ENCODE measurements at places on chromosomes 1 and 21.

DNA sequence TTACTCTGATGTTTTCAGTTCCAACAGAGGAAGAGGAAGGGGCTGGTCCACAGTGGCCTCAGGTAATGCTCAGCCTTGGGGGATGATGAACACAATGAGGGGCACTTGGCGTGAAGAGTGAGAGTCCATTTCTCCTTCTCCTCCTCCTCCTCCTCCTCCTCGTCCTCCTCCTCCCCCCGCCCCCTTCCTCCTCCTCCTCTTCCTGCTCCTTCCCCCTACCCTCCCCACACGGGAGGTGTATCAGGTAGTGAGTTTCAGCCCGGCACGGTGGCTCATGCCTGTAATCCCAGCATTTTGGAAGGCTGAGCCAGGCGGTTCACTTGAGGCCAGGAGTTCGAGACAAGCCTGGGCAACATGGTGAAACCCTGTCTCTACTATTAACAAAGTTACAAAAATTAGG lies 17.3 kb upstream of the GPR157 start:
- no peak for DNase-seq

DNA sequence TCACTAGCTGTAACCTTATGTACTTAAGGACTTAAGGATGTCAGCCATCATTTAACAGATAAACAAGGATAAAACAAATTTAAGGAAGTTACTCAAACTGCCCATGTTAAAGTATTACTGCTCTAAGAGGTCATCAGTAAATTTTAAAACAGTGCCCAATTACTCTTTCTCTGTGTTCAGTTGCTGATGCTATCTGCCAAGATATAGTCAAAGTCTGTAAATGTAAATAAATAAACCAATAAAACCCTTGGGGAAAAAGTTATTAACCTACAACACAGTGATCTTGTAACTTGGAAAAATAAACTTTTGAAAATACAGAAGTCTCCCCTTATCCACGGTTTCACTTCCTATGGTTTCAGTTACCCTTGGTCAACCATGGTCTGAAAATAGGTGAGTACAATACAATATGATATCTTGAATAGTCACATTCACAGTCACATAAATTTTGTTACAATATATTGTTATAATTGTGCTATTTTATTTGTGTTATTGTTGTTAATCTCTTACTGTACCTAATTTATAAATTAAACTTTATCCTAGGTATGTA lies 501.8 kb downstream of the LMO4 start:
- DNase-seq: no peak

DNA sequence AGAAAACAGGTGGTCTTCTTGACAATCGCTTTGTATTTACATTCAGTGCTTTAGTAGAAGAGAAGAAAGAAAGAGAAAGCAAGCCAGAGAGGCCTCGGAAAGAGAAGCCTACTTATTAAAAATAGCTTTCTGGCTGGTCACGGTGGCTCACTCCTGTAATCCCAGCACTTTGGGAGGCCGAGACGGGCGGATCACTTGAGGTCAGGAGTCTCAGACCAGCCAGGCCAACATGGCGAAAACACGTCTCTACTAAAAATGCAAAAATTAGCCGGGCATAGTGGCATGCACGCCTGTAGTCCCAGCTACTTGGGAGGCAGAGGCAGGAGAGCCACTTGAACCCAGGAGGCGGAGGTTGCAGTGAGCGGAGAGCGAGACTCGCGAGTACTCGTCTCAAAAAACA lies 1.8 kb upstream of the SLC19A2 start:
- no peak for DNase-seq

- DNase-seq: no peak
Measured at GRCh38 chr1:66383168-66383567, 150.8 kb upstream of the SGIP1 start.

- no peak for DNase-seq
Measured at GRCh38 chr1:10208537-10208936, 1.8 kb upstream of the KIF1B start.

DNA sequence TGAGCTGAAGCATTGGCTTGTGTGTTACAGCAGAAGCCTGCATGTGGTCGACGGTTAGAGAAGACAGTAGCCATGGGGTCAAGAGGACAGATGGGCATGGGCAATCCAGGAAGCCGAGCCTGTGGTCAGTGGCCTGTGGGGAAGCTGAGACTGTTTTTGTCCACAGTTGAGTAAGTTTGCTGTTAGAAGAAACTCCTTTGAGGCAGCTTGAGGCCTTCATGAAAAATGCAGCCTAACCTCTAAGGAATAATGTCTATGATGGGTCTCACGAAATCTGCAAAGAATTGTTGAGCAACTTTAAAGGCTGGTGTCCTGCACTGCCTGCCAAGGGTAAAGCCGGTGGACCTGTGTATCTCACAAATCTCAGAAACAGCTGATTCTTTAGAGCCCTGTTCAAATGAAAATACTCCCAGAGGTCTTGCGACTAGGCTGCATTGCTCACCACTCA lies 322.4 kb downstream of the SETD4 start:
- no peak for DNase-seq

- no peak for DNase-seq
Measured at GRCh38 chr1:224579526-224579925, 36.6 kb upstream of the CNIH3 start.

- DNase-seq: no peak
Measured at GRCh38 chr21:32728848-32729247, 1.0 kb upstream of the SYNJ1 start.

GRCh38 chr1:93598861-93599439 lies 82.7 kb downstream of the BCAR3 start:
- DNase-seq: no peak

DNA sequence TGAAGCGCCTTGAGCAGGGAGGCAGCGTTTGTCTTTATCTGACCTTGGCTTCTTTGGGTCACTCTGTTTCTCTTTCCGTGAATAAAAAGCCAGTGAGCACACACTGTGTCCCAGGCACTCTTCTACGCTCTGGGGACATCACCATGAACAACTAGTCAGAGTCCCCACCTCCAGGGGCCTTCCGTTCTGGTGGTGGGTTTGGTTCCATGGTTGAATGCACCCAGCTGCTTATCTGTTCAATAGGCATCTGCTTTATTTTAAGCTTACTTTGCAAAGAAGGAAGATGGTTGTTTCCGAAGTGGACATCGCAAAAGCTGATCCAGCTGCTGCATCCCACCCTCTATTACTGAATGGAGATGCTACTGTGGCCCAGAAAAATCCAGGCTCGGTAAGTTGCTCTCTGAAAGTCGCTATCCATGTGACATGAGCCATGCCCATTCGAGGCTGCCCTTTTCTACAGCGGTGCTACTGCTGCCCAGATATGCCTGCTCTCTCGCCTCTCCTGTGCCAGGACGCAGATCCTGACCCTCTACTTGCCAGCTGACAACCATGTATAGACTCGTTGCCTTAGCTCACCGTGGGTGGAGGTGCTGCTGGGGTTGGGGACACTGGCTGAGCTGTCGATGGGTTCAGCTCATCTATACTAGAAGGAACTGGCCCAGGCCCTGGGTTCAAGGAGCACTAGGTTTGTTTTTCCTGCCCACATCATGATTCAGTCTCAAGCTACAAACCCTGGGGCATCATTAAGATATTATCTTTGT lies 5.9 kb downstream of the MX1 start:
- no peak for DNase-seq

DNA sequence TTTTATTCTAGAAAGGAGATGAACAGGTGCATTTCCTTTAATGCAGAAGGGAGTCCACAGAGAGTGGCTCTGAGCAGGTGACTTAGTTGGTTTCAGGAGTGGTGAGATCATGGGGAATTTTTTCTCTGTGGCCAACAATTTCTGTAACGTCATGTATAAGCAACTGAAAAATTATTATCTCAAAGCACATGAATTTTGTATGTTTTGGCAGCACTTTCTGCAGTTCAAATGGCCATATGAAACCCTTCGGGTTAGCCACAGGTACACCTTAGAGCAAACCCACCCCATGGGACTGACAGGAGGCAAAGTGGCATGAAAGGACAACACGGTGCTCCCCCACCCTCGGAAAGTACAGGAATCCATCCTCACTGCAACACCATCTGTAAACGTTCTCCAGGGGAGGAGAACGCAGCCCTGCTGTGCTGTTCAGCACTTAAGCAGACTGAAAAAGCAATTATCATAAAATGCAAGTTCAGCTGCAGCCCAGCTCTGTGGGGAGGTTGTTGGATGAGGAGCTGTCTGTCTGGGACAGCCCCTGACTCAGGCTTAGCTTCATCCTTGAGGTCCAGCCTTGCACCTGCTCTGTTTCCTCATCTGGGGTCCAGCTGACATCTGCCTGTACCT lies 55.8 kb upstream of the CLDN14 start:
- peak; percentile 62 for DNase-seq

- DNase-seq: no peak
Measured at GRCh38 chr21:16789636-16790035, 723.2 kb upstream of the CXADR start.

GRCh38 chr21:42672699-42673458 lies 19.5 kb downstream of the PDE9A start:
- no peak for DNase-seq

GRCh38 chr1:40064797-40065499 lies 24.4 kb downstream of the CAP1 start:
- no peak for DNase-seq

DNA sequence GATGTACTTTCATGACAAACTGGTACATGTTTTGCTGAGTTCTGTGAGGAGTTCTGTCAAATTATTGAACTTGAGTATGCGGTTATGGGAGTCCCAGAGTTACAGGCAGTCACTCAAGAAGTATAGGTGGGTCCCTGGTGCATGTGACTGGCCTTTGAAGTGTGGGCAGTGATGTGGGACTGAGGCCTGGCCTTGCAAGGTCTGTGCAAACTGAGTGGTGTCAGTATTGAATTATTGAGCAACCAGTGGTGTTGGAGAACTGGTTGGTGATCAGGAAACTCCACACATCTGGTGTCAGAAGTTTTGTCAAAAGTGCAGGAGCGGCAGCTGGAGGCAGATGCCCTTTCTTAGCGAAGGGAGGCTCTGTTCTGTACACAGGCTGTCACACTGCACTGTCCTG lies 5.2 kb downstream of the ZNF678 start:
- DNase-seq: no peak

DNA sequence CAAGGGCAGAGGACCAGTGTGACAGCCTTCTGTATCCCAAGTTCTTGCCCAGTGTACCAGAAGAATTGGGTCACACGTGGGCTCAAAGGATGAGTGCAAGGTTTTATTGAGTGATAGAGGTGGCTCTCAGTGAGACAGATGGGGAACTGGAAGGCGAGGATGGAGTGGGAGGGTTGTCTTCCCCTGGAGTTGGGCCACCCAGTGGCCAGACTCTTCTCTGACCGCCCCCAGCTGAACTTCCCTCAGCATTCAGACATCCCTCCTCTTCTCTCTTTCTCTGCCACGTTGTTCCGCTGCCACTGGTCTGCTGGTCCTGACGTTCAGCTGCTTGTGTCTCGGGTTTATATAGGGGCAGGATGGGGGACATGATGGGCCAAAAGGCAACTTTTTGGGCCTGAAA lies 150.1 kb upstream of the IVNS1ABP start:
- DNase-seq: no peak

Data from NCI-H524 (cell line).